COR-L47 (cell line): ENCODE measurements at places on chromosomes 12 and 14.

- DNase-seq, result no peak
These were observed 170.5 kb downstream of the TSPAN9 start for GRCh38 chr12:3247629-3248161.

DNA sequence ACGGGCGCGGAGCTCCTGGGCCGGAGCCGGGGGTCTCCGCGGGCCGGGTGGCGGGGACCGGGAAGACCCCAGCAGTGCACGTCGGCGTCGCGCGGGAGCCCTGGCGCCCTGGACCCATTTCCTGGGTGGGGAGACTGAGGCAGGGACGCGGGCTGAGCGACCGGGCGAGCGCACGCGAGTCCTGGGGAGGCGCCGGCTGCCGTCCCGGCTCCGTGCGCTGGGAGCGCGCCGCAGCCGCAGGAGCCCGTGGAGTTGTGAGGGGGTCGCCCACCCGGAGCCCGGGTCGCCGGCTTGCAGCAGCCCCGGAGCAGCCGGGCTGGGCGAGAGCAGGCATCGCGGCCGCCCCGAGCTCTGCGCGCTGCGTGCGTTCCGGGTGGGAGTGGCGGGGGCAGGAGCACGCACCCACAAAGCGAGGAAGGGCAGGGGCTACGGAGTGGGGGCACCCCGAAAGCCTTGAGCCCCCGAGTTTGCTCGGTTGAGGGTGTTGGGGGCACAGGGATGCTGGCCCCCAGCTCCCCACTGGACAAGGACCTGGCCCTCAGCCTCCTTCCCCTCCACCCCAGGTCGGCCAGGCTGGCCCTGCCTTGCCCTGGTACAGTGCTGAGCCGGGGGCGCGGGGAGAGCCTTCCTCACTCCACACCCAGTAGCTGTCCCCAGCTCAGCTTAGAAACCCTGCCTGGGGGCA lies 620 bp downstream of the MMP17 start:
- DNase-seq, result no peak

GRCh38 chr14:28776482-28777266 lies 10.1 kb downstream of the FOXG1 start:
- DNase-seq, result no peak

DNA sequence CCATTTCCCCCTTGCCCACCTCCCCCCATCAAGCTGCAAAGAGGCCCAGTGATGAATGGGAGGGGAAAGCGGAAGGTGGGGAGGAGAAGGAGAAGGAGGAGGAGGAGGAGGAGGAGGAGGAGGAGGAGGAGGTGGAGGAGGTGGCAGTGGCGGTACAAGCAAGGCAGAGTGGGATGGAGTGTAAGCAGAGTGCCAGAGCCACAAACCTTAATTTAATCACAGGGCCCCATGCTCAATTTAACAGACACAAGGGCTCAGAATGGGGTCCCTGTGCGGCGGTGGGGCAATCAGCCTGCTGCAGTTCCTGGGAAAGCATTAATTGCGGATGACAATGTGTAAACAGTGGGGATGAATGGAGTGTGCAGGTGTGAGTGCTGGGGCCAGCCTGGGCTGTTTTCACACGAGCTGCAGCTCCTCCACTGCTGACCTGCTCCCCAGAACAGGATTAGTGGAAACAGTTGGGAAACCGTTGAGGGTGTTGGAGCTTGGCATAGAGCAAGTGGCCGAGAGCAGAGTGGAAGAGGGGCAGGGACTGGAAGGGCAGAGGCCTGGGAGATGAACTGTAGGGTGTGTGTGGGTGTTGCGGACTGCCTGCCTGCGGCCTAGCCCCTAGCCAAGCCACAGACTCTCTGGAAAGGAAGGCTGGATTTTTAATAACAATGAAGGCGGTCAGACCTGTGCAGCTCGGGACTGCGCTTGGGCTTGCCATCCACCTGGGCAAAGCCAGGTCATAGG lies 36.4 kb upstream of the SMOC1 start:
- peak; percentile 98 for DNase-seq

GRCh38 chr12:4284306-4284705 lies 10.7 kb downstream of the CCND2 start:
- no peak for DNase-seq

GRCh38 chr12:97292588-97292987 lies 170.0 kb upstream of the RMST start:
- no peak for DNase-seq

GRCh38 chr12:1779783-1780182 lies 40.6 kb upstream of the LRTM2 start:
- no peak for DNase-seq

GRCh38 chr12:132899033-132899432 lies 11.6 kb upstream of the CHFR start:
- no peak for DNase-seq

GRCh38 chr14:57712102-57712501 lies 153.8 kb downstream of the SLC35F4 start:
- no peak for DNase-seq

GRCh38 chr12:123914726-123915333 lies 57.8 kb downstream of the CCDC92 start:
- no peak for DNase-seq

GRCh38 chr12:60148831-60149230 lies 553.0 kb downstream of the SLC16A7 start:
- DNase-seq, result no peak

GRCh38 chr12:89648211-89648930 lies 60.3 kb downstream of the ATP2B1 start:
- no peak for DNase-seq

- DNase-seq, result peak; percentile 75
These were observed 3.6 kb downstream of the TNS2 start for GRCh38 chr12:53053218-53054111.

- DNase-seq, result no peak
These were observed 7.7 kb downstream of the GPR33 start for GRCh38 chr14:31480156-31480555.

DNA sequence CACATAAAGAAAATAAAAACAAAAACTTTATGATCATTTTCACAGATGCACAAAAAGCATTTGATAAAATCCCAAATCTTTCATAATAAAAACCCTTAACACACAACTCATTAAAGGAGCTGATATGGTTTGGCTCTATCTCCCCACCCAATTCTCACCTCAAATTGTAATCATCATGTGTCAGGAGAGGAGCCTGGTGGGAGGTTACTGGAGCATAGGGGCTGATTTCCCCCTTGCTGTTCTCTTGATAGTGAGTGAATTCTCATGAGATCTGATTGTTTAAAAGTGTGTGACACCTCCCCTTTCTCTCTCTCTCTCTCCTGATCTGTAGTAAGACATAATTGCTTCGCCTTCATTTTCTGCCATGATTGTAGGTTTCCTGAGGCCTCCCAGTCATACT lies 790.7 kb downstream of the C12orf50 start:
- DNase-seq, result no peak

- DNase-seq, result no peak
These were observed 7.3 kb upstream of the CACNB3 start for GRCh38 chr12:48810903-48811431.

DNA sequence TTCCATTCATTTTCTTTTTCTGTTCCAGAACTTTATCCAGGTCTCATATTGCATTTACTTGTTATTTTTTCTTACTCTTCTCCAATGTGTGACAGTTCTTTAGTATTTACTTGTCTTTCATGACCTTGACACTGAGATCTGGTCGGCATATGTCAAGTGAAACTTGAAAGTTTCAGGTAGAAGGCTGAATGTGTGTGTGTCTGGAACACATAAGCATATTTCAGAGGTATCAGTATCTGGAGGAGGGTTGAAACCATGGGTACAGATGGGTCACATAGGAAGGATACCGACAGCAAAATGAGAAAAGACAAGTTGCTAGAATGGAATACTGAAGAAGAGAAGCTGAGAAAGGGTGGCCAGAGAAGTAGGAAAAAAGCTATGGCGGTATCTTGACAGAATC lies 22.5 kb upstream of the PTGDR start:
- DNase-seq, result no peak
